ENCODE measurements at places on chromosomes 5 and 9. TPM values are rescaled to one million over a fixed set of nuclear protein-coding genes. Genes with fewer than 3 reads are reported as not detected.

DNA sequence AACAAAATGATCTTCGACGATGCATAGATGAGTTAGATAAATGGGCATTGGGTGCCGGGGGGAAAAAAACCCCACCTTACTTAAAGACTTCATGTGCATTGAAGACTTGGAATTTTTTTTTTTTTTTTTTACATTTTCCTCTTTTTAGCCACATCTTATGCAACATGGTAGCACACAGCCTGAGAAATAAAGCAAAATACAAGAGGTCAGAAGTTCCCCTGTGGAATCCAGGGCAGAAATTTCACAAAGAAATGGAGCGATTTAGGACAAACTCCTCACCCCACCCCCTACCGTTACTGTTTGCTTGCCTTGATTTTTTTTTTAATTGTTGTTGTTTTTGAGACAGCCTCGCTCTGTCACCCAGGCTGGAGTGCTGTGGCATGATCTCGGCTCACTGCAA, 153.2 kb downstream of the GOLPH3 start:
- DNase-seq = no peak

- DNase-seq = no peak
Observed at GRCh38 chr9:130209422-130209821, 37.2 kb downstream of the NCS1 start.

The MIER3 gene
- 10.7 TPM for total RNA-seq

The TPM2 gene
- 290 TPM for total RNA-seq

The TMEM215 gene
- total RNA-seq = not detected

All from glomerular endothelial cell (primary cell).